Activated CD8-positive, alpha-beta memory T cell treated with anti-CD3 and anti-CD28 coated beads, Interleukin-2, amount 50 U/mL, for 4 hours (primary cell): ENCODE measurements at places on chromosomes 13 and 19.

GRCh38 chr13:77412860-77413259, 86.0 kb upstream of the MYCBP2 start:
- DNase-seq: no peak

DNA sequence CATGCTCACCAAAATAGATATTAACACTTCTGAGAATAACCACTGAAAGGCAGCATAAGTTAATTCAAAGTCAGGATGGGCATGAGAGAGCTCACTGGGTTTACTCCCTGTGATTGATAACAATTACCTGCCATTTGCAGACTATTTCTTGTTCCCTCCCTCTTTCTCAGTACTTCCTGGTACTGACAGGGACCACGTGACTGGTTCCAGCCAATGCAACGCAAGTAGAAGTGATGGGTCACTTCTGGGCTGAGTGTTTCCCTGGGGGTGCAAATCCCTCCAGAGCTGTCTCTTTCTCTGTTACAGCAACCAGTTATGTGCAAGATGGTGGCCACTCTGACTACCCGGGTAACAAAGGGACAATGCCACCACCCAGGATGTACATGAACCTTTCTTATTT, 118.8 kb downstream of the EFNB2 start:
- DNase-seq: no peak

- no peak for DNase-seq
Observed at GRCh38 chr13:35699825-35700510, 223.5 kb upstream of the MAB21L1 start.

- no peak for DNase-seq
Observed at GRCh38 chr13:103000157-103000556, 66.1 kb downstream of the SLC10A2 start.

DNA sequence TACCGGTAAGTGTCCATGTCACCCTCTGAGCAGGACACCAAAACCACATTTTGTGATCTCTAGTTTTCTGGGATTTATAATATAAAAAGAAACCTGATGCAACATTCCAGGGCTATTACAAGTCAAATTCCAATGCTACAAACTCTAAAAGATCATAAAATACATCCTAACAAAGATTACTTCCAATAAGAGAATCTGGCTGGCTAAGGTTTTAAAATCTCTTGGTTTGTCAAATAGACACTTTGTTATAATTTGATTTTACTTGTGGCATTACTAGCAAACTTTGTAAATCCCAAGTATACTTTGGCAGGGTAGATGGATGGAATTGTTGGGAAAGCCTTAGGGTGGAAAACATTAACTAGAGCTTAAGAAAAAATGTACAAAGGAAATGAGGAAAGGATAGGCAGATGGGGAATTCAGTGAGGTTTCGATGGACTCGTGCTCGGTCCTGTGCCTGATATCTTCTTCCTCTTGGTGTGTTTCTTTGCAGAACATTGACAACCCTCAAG, 74.0 kb upstream of the POMP start:
- DNase-seq: no peak

DNA sequence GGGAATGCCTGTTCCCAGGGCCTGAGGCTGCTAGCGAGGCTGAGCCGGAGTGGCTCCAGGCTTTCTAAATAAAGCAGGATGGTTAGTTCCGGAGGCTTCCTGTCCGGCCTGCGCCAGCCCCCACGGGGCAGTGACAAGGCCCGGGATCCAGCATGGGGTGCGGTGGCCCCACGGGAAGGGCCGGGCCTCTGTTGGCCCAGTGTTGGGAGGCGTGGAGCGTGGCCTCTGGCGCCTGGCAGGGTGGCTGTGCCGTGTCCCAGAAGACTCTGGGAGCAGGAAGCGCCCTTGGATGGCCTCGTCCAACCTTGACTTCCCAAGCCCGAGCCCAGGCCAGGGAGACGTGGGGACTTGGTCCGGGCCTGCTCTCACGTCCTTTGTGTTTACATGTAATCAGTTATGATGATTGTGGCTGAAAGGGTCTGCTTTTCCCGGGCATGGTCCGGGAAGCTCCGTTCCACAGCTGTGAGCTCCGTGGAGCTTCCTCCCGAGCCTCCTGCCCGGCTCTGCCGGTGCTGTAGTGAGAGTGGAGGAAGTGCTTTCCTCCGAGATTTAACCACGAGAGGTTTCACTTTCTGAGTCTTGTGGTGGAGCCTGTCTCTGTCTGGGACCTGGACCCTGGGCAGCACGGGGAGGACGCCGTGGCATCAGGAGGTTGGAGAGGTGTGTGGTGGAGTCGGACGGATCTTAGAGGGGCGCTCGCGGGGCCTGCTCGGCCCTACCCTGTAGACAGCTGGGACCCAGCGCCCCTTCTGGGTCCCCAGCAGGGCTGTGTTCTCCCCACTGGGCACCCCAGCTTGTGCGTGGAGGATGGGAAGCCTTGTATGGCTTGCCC, 4.6 kb downstream of the GNA11 start:
- no peak for DNase-seq

- no peak for DNase-seq
Observed at GRCh38 chr13:87810920-87811344, 139.8 kb downstream of the SLITRK5 start.

DNA sequence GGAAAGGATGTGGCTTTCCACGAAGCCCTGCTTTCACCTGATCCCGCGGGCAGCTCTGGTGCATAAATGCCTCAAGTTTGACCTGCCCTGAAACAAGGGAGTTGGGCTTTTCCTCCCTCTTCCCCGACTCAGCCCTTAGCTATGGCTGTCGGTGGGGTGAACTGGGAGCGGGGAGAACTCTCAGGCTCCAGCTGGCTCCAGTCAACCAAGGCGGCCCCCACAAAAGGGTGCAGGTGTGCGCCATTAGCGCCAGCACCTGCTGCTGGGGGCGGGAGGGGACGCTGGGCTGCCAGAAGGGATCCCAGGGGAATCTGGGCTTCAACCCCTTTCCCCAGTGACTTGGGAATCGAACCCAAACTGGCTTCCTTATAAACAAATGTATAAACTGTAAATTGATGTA, 7.1 kb upstream of the DHRS12 start:
- no peak for DNase-seq

DNA sequence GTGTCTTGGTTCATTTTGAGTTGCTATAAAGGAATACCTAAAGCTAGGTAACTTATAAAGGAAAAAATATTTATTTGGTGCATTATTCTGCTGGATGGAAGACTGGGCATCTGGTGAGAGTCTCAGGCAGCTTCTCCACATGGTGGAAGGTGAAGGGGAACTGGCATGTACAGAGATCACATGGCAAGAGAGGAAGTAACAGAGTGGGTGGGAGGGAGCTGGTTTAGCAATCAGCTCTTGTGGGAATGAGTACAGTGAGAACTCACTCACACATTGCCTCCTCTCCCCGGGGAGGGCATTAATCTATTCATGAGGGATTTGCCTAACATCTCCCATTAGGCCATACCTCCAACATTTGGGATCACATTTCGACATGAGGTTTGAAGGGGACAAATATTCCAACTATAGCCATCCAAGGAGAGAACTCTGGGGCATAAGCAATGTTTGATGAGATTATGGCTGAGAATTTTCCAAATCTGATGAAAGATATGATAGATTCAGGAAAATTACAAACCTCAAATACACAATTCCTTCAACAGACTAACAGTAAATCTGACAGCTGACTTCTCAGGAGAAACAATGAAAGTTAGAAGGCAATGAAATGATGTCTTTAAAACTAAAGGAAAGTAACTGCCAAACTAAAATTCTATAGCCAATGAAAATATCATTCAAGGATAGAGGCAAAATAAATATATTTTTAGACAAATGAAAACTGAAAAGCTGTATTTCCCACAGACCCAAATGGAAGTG, 52.5 kb downstream of the MTUS2 start:
- no peak for DNase-seq

DNA sequence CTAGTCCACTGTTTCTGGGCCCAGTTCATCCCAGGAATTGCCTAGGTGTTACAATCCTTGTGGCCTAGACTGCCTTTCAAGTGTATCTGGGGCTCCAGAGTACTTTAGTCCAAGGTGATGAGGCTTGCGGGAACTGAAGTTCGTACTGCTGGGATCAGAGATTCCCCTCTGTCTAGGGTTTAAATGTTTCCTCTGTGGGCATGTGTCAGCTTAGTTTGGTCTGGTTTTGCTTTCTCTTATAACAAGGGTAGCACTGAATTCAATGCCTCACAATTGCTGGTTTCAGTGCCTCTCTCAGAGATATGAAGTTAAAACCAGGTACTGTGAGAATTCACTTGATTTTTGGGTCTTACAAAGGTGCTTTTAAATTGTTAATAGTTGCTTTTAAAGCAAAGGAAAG, 30.8 kb downstream of the RGCC start:
- DNase-seq: no peak

DNA sequence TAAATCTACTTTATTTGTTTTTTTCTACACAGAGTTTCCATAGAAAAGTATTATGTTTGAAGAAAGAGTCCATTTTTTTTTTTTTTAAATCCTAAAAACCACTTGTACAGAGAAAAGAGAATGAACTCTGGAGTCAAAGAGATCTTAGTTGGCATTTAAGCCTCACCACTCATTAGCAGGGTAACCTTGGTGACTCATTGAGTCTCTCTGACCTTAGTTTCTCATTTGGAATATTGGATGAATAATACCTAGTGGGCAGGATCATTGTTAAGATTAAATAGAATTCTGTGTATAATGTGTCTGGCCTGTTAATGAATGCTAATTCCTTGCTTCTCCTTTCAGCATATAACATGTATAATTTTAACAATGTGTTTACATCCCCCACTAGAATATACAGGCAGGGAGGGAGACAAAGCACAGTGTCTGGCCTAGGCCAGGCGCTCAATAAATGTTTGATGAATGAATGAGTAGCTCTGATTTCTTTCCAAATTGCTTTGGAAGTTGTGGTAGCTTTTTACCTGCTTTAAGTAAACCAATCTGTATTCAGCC, 48.7 kb upstream of the MYCBP2 start:
- no peak for DNase-seq

- no peak for DNase-seq
Observed at GRCh38 chr13:30006246-30006645, 155.8 kb upstream of the UBL3 start.

GRCh38 chr19:723714-724113, 15.0 kb downstream of the PALM start:
- no peak for DNase-seq
